ENCODE measurements at places on chromosomes 7 and 10.

DNA sequence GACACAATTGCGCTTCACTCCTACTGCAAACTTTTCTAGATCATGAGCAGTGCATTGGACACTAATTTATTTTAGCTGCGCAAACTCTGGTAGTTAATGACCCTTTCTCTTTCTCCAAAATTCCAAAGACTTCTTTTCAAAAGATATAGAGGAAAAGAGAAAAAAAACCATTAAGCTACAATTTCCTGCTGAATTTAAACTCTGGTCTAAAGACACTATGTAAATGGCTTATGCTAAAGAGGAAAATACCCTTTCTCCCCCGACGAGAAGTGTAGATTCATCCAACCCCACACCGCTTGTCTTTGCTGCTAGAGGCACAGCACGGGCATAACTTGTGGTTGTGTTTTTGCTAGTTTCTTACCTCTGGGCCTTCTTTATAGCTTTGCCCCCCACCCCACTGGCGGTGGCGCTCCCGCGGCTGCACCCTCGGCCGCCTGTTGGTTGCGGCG is 84.1 kb downstream of the SNX10 start:
- DNase-seq: no peak

DNA sequence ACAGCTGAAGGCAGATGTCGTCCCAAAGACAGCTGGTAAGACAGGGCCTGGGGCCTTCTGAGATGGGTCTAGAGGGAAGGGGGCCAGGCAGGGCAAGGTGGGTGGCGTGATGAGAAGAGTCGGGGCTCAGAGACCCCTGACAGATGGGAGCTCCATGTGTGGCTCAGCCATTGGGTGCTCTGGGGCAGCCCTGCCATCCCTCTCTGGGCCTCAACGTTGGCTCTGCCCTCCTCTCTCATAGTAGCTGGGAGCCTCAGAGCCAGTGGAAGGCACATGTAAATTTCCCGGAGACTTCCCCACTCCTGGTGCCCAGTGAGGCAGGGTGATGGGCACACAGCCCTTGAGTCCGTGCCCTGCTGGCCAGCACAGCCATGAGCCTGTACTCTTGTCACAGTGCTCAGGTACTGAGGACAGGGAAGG is 1.8 kb downstream of the PPIF start:
- peak; percentile 8 for DNase-seq

DNA sequence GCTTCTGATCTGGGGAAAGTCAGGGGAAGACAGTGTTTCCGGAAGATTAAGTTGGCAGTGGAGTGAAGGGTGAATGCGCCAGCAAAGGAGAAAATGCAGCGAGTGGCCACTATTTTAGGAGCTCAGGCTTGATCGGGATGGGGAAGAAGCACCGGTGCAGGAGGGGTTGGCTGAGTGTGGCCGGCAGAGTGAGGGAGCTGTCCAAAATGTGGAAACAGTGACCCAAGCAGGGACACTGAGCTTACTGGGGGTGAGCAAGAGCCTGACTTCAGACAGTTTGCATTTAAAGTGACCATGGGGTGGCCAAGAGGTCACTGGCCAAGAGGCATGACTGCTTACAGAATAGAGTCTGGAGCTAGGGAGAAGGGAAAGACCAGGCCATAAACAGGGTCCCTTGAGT is 79.3 kb downstream of the GOLGA7B start:
- no peak for DNase-seq

DNA sequence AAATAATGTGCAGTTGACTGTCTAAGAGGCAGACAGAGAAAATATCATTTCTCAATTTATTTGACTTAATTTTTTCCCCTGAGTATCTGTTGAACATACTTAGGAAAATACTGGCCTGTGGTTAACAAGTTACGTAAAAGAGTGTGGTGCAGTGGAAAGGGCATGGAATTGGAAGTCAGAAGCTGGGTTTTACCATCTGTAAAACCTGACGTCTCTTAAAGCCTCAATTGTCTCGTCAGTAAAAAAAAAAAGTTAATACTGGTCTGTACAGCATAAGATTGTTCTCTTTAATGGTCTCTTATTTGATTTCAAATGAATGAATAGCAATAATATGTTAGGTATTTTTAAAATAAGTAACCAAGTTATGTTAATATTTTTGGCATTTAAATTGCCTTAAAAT is 67.8 kb downstream of the PHTF2 start:
- DNase-seq: no peak

GRCh38 chr7:75740846-75741497 is 2.2 kb upstream of the HIP1 start:
- DNase-seq: peak; percentile 39

DNA sequence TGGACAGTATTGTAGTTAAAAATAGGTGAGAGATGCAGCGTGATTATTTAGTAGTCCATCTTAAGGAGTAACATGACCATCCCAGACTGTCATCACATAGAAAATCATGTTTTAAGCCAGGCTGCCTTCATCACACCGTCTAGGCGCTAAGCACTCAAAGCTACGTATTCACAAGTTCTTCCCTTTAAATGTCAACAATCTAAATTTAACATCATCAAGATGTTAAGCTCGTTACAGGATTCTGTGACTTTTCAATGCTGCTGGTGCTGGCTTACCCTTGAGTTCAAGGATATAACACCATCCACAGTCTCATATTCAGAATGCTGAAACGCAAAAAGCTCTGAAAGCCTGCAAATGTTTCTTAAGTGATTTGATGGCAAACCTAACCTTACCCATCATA is 109.5 kb upstream of the CDCA7L start:
- DNase-seq: no peak

- peak; percentile 12 for DNase-seq
Measured at GRCh38 chr7:34430456-34430855, 227.6 kb upstream of the NPSR1 start.

GRCh38 chr10:22617516-22617915 is 96.9 kb downstream of the PIP4K2A start:
- DNase-seq: no peak

- no peak for DNase-seq
Measured at GRCh38 chr10:21749788-21750187, 215.8 kb downstream of the MLLT10 start.

- no peak for DNase-seq
Measured at GRCh38 chr10:132306864-132307751, 642 bp downstream of the STK32C start.

GRCh38 chr10:11086177-11086840 is 68.6 kb downstream of the CELF2 start:
- DNase-seq: no peak

- no peak for DNase-seq
Measured at GRCh38 chr10:124420254-124420653, 1.5 kb upstream of the OAT start.

- DNase-seq: no peak
Measured at GRCh38 chr10:46524472-46525176, 31.8 kb downstream of the GPRIN2 start.

DNA sequence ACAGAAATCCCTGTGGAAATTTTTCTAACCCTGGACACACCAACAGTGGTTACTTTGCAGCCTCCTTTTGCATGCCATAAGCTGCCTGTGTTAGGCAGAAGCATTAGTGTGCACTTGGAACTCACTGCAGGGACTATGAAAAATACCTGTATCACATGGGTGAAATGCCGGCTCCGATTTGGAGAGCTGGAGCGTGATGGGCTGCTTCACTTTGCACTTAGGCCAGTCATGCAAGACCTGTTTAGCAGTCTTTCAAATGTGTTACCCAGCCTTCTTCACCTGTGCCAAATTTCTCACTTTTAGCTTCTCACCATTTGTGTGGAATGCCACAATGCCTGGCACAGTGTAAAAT is 11.3 kb downstream of the NCOA4 start:
- DNase-seq: no peak

DNA sequence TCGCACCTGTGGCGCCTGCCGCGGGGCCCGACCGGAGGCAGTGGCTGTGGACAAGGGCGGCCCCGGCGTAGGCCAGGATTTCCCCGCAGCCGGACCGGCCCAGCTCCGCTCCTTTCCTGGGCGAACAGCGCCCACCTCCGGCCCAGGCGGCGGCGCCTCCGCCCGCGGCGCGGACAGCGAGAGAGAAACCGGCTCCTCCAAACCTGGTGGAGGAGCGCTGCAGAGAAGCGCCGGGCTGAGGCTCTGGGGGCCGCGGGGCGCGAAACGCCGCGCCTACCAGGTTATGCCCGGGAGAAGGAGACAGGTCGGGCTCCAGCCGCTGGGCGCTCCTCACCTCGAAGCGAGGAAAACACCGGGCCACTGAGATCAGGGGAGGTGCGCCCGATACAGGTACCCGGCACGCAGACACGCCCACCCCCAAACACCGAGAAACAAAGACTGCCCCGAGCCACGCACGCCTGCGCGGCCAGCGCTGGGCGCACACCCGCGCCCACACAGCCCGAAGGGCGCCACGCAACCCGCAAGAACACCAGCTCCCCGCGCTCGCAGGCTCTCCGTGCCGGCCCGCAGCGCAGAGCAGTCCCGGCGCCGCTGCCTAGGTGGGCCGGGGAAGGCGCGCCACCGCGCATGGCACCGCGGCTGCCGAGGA is 3.3 kb downstream of the GRID1 start:
- peak; percentile 83 for DNase-seq

- DNase-seq: no peak
Measured at GRCh38 chr7:137539111-137539715, 195.7 kb upstream of the PTN start.

- no peak for DNase-seq
Measured at GRCh38 chr10:5575482-5576153, 50.9 kb downstream of the CALML3 start.

GRCh38 chr7:135160858-135161653 is 9.5 kb downstream of the CYREN start:
- peak; percentile 48 for DNase-seq

DNA sequence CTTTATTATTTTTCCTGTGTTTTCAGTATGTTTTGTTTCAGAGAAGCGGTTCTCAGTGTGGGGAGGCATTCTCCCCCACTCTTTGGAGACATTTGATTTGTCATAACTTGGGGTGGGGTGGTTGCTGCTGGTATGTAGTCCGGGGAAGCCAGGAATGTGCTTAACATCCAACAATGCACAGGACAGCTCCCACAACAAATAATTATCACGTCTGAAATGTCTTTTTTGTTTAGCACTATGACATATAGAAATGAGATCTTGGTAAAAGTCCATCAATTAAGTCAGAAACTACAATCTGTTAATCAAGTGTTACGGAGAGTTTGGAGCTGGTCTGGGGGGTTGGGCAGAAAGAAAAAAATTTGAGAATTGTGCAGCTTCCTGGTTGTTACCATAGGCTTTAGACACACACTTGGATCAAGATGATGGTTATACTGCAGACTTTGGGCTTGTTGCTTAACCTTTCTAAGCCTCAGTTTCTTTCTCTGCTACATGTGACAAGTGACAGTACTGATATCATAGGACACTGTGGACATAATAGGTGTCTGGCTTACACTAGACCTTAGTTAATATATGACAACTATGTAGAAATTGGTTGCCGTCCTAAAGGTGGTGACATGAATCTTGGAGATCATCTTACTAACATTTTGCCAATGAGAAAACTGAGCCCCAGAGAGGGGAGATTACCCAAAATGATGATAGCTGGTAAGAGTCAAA is 113.7 kb downstream of the LRMDA start:
- DNase-seq: no peak

GRCh38 chr7:123535517-123535916 is 1.1 kb upstream of the IQUB start:
- DNase-seq: no peak

- DNase-seq: no peak
Measured at GRCh38 chr10:31647861-31648260, 280.8 kb downstream of the ARHGAP12 start.

- no peak for DNase-seq
Measured at GRCh38 chr10:93994438-93994801, 689 bp downstream of the PLCE1 start.

GRCh38 chr10:13890233-13891127 is 303.7 kb downstream of the PRPF18 start:
- peak; percentile 42 for DNase-seq

- no peak for DNase-seq
Measured at GRCh38 chr10:30116041-30116491, 56.7 kb upstream of the JCAD start.

DNA sequence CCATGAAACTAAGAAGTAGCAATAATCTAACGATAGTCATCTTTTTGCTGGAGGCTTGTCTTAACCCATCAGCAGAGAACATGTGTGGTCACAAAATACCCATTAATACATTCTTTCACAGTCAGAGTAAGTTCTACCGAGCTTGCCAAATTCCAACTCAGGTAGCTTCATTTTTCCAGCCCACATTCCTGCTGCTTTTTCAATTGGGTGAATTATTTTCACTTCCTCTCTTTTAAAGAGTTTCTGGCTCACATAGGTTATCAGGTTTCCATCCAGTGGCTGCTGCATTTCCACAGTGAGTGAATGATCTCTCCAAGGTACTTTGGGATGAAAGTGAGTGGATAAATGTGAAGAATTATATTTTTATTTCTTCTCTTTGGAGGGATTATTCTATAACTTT is 233.1 kb downstream of the SEMA3E start:
- no peak for DNase-seq

- no peak for DNase-seq
Measured at GRCh38 chr7:151872531-151873401, 4.1 kb downstream of the PRKAG2 start.

DNA sequence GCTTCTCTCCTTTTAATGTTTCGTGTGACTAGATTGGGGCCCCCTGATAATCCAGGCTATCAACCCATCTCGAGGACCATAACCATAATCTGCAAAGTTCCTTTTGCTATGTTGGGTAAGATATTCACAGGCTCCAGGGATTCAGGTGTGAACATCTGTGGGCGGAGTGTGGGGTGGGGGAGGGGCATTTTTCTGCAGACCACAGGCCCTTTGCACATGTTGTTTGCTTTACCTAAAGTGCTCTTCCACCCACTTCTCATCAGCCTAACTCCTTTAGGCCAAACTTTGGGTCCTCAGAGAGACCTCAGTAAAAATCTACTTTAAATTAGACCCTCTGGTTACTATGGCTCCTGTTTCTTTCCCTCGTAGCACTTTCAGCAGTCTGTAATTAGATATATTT is 284.4 kb downstream of the WDR11 start:
- DNase-seq: no peak

DNA sequence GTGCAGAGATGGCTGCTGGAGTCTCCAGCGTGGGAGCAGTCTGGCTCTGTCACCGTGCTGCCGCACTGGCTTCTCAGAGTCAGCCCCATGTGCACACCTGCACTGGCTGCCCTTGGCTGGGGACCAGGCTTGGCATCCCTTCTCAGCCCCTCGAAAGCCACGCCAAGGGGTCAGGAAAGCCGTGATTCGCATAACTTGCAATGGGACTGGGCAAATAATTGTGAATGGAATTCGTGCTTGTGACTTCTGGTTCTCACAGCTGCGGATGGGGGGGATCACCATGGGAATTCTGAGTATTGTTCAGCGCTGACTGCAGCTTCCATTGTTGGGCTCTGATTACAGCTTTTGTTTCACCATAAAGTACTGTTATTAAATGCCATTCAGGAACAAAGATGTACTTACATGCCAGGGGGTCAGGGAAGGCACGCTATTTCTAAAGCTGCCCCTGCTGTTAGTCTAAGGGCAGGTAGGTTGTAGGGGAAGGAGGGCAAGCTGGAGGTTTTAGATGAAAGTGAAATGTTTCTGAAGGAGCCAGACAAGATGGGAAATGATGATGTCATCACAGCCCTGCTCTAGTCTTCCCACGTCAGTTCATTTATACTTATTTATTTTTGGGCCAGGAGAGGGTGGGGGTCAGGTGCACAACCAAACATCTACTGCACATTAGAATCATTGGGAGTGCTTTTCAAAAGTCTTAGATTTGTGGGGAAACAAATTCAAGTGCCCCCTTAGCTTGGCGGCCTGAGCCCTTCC is 5.8 kb upstream of the PLEKHA1 start:
- no peak for DNase-seq

GRCh38 chr10:122981066-122981464 is 864 bp downstream of the PSTK start:
- DNase-seq: peak; percentile 37
